Common myeloid progenitor, CD34-positive (primary cell): ENCODE measurements at places on chromosomes 1 and 21.

DNA sequence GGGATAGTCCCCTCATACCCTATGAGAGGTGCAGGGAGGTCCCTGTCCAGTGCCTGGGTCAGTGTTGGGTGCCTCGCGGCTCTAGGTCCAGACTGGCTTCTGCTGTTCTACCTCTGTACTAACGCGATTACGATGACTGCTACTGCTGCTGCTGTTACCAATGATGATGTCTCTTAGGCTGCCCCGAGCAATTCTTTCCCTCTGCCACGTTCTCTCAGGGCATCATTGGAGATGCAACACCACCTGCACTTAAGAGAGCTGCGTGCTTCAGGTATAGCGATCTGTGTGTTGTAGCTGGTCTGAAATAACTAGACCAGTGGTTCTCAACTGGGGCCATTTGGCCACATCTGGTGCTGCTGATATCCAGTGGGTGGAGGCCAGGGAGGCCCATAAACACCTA, 36.9 kb downstream of the KAZN start:
- H3K4me1 ChIP-seq: peaks cover 10% of the 10 kb centered on the region
- DNase-seq: no peak
- H3K4me3 ChIP-seq: no peak overlapping the region
- no peak overlapping the region for H3K27ac ChIP-seq
- no peaks in the 10 kb centered on the region for H3K36me3 ChIP-seq
- H3K27me3 ChIP-seq: peaks cover 1% of the 10 kb centered on the region

GRCh38 chr1:241413386-241413785, 56.4 kb upstream of the RGS7 start:
- no peaks in the 10 kb centered on the region for H3K4me1 ChIP-seq
- H3K27ac ChIP-seq: no peak overlapping the region
- H3K36me3 ChIP-seq: no peaks in the 10 kb centered on the region

GRCh38 chr1:34978921-34979320, 6.2 kb downstream of the TMEM35B start:
- H3K4me3 ChIP-seq: no peak overlapping the region
- H3K27me3 ChIP-seq: no peaks in the 10 kb centered on the region
- H3K27ac ChIP-seq: no peak overlapping the region
- H3K36me3 ChIP-seq: peaks cover 19% of the 10 kb centered on the region
- no peak for DNase-seq

DNA sequence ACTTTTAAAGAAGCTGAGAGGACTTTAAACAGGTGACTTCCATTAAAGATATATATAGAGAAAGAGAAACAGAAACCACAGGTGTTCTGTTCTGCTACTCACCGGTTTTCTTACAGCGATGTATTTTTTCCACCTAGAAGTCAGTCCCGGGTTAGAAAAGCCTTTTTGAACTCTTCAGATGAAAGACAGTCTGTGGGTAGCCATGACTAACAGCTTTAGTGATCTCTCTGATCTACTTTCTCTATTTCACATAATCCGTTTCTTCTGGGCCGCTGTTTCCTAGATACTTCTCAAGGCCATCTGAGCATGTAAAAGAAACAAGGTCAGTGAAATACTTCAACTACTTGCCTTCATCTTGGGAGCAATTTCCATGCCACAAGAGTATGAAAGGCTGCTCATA, 25.1 kb downstream of the WDR64 start:
- peaks cover 2% of the 10 kb centered on the region for H3K27me3 ChIP-seq
- H3K27ac ChIP-seq: no peak overlapping the region
- DNase-seq: no peak
- H3K36me3 ChIP-seq: no peaks in the 10 kb centered on the region

- no peaks in the 10 kb centered on the region for H3K36me3 ChIP-seq
- no peak overlapping the region for H3K27ac ChIP-seq
- H3K4me3 ChIP-seq: no peak overlapping the region
These were observed 108.2 kb downstream of the LYPLAL1 start for GRCh38 chr1:219281831-219282230.
